ENCODE measurements at places on chromosomes 7 and 10.

DNA sequence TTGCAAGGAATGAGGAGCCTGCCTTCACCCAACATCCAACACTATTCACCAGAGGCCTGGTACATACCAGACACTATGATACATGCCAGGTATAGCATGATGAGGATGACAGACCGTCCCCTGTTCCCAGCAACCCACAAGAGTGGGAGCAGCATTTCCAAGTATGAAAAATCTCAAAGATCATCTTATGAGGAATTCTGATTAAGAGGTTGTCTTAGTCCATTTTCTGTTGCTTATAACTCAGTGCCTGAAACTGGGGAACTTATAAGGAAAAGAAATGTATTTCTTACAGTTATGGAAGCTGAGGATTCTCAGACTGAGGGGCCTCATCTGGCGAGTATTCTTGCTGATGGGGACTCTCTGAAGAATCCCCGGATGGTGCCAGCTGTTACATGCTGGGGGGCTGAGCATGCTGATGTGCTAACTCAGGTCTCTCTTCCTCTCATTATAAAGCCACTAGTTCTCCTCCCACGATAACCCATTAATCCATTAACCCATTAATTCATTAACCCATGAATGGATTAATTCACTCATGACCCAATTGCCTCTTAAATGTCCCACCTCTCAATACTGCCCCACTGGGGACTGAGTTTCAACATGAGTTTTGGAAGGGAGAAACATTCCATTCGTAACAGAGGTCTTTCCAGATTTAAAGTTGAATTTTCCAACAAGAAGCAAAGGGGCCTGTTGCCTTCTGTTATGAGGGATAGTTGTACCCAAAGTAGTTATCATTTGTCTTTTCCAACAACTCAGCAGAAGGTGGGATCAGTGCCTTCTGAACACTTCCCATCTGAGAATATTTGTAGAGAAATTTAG, 173.9 kb downstream of the HERPUD2 start:
- no peak for DNase-seq

- DNase-seq = no peak
Measured at GRCh38 chr10:108735380-108735779, 1187.9 kb downstream of the XPNPEP1 start.

DNA sequence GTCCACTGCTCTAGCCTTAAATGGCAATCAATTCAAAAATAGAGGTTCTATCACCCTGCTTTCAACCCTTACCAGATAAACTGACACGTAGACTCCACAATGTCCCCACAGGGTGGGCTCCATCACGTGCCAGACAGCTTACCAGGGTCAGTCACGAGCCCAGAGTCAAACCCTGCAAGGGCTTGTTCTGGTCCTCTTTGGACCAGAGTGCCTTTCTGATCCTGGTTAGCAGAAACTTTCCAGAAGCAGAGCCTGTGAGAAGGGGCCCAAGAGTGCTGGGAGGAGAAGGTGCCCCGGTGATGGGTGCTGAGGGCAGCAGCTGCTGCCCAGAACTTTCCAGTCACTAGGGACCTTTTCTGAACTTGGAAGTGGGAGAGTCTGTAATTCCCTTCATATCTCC, 354 bp upstream of the GIMAP5 start:
- DNase-seq = no peak

DNA sequence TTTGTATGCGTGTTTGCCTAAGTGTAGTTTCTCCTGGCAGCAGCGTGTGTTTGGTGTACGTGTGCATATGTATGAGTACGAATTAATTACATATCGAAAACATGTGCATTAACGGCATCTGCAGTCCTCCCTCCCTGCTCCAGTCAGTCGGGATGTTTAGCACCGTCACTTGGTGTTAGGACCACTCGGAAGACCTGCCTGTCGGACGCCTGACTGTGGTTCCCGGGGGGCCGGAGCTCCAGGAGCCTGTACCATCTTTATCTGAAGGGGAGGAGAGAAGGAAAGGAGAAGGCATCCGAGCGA, 1.1 kb upstream of the CNTNAP2 start:
- DNase-seq = no peak

DNA sequence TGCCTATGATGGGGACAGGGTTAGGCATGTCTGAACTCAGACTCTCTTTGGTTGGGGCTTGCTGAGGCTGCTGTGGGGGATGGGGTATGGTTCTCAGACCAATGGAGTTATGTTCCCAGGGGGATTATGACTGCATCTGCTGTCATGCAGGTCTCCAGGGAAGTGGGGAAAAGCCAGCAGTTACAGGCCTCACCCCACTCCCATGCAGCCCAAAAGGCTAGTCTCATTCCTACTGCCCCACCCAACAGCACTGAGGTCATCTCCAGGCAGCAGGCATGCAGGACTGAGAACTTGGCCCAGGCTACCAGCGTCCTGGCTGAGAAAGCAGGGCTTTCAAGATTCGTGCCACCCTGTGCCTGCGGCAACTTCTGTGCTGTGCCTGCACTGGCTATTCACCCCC, 373.3 kb downstream of the HTR7 start:
- peak; percentile 72 for DNase-seq

GRCh38 chr10:124086787-124087671, 6.4 kb downstream of the CHST15 start:
- DNase-seq = no peak

- no peak for DNase-seq
Measured at GRCh38 chr7:130022623-130023175, 28.5 kb downstream of the ZC3HC1 start.

DNA sequence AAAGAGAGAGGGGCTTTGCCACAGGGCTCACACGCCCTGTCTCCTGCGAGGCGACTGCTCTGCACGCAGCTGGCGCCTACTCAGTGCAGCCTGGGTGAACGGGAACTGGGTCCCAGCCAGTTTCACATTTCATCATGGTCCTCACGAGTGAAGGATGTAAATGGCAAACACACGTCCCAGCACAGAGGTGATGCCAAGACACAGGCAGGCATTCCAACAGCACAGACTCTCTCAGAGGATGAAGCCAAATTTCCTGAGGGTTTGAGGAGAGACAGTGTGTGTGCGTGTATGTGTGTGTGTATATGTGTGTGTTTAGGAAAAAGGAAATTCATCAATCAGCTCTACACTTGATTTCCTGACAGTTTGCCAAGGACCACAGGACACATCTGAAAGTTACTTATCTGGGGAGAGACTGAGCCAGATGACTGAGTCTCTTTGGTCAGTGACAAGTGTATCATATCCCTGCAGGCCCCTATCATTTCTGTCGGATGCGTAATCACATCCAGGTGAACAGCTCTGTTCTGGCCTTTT, 53.9 kb downstream of the CHST15 start:
- no peak for DNase-seq

- no peak for DNase-seq
Measured at GRCh38 chr7:140726281-140726680, 29.8 kb downstream of the NDUFB2 start.

DNA sequence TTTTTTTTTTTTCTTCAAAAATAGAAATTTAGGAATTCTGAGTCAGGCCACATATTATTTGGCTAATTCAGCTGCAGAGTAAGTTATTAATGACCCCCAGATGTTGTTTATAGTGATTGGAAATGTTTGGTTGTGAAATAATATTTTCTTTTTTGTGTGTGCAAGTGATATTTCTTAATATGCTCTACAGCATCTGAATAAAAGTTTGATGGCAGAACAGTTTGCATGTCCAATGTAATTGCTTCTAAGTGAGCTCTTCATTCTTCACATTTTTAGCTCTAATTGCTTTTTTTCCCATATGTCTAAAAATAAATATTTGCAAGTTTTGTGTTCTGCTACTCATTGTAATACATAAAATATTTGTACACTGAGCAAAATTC, 116.0 kb downstream of the ARID5B start:
- no peak for DNase-seq

GRCh38 chr10:132849546-132850031, 63.6 kb upstream of the NKX6-2 start:
- DNase-seq = peak; percentile 38

DNA sequence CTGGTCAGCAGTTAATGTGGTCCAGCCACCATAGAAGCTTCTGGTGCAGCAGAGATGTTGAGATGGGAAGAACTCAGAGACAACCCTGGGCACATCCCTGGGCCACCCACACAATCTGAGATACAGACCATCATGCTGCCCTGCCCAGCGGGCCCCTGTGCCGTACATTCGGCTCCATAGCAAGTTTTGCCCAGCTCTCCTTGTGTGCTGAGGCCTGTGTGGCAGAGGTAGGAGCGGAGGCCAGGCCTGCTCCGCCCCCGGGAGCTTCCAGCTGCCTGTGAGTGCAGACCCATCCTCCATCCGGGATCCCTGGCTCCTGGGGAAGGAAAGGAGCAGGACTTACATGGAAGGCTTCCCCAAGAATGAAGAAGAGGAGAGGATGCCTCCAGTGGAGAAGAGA, 140.3 kb downstream of the NEURL1 start:
- DNase-seq = no peak

GRCh38 chr7:151435103-151435916, 4.6 kb downstream of the CRYGN start:
- no peak for DNase-seq
